Activated CD4-positive, alpha-beta T cell treated with anti-CD3 and anti-CD28 coated beads, Interleukin-2, amount 50 U/mL, for 24 hours (primary cell): ENCODE measurements at places on chromosomes 2 and 18.

DNA sequence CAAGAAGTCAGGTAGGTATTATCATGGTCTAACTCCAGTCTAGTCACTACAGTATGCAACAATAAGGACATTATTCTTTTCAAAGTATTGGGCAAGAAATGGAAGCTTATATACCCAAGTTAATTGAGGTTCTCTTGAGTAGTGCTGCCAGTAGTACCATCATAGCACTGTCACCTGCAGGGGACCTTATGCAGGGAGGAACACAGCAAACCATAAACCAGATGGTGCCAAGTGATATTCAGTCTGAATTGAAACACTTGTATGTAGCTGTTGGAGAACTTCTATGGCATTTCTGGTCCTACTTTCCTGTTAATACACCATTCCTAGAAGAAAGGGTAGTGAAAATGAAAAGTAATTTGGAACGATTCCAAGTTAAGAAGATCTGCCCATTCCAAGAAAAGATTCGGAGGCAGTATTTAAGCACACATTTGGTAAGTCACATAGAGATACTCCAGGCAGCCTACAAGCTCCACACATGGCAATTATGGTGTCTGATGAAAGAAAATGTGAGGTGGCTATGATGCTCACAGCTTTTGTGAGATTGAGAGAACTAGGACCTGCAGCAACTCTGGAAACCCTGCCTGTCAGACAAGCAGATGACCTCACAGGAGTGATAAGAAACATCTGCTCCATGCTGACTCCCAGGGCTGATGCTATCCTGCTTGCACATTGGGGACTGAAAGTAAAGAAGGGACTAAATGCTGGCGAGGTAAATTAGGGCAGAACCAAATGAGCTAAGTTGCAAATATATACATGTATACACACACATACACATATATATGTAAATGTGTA, 174.7 kb downstream of the MC4R start:
- DNase-seq, result no peak

GRCh38 chr18:45081566-45082181, 401.0 kb downstream of the SETBP1 start:
- no peak for DNase-seq

DNA sequence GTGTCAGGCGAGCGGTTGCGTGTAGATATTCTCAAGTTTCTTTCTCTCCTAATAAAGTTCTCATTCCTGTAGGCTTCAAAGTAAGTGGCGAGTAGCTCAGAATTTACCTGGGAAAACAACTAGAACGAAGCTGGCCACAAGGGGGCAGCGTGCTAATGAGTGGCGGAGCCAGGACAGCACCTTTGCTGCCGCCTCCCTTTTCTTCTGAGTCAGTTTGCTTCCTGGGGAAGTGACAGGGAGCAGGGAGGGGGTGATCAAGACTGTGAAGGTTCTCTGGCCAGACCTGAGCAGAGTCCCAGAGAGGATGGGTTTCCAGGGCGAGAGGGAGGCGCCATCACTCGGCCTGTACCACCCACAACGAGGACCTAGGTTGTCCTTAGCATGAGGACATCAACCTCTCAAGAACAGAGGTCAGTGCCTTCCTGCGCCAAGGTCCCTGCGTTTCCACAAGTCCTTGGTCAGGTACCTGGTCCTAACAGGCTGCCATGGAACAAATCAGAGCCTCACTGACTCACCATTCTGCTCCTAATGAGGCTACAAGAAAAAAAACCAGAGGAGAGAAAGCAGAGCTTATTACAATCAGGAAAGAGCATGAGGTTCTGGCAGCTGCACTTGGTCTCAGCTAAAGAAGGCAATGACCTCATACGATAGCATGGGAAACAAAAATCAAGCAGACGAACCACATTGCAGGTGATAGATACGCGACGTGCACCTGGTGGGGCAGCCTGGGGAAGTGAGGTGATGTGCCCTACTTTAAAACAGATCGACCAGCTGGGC, 98.7 kb downstream of the PLB1 start:
- DNase-seq, result peak; percentile 73

GRCh38 chr2:38097258-38097987, 21.5 kb upstream of the CYP1B1 start:
- DNase-seq, result no peak

- DNase-seq, result no peak
These were observed 86.7 kb upstream of the ZEB2 start for GRCh38 chr2:144606466-144607095.

GRCh38 chr18:13438507-13439056, 220.0 kb downstream of the LDLRAD4 start:
- no peak for DNase-seq

GRCh38 chr18:79403723-79404566, 8.2 kb downstream of the NFATC1 start:
- DNase-seq, result no peak

DNA sequence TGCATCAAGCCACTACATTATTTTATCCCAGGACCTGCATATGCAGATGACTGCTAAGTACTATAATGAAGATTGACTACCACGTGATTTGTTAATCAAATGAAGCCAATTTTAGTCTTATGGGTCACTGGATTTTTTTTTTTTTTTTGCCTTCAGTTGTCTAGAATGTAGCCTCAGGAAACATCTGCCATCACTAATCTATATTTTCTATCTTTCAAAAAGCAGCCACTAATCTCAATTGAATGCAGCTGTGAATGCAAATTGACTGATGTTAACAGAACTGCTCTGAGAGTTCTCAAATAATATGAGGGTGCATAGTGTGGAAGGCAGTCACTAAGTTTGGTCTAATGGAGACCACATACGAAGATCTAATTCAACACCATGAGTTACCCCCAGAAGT, 106.3 kb downstream of the ABCA12 start:
- DNase-seq, result no peak

- no peak for DNase-seq
These were observed 77.4 kb upstream of the PPP1CB start for GRCh38 chr2:28674062-28674712.

DNA sequence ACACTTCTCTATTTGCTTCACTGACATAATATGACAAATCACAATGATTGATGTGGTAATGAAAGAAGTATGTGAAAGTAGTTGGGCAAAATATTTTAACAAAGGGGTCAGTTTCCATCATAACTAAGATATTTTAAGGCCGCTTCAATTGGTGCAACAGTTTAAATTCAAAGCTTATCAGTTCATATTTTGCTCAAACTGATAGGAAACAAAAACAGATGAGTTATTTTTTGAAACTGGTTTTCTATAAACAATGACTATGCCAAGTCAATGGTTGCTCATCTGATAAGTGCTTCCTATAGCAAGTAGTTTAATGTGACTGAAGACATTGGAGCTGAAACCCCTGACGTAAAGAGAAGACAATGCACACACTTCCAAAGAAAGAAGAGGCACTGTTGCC, 1290.7 kb downstream of the SUCLG1 start:
- DNase-seq, result no peak

DNA sequence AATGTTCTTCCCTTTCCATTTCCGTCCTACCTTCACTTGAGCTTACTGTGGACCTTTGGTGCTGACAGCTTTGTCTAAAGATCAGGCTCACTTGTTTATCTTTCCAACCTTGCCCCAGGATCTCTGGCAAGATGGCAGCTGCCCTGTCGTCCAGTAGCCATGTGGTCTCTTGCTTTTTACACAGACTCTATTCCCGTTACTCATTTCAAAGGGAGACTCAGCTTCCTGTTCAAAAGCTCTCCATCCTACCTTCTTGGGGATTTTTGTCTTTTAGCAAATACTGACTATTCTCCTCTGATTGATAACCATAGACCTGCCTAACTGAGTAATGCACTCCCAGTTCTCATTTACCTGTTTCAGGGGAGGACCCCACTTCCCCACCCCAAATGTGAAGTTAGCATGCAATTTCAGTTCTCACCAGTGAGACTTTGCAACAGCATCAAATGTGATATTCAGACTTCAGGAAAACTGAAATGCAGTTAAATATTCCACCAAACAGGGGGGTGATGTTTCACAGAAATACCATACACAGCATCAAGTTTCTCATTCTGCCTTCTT, 184.4 kb downstream of the MYO3B start:
- DNase-seq, result no peak

DNA sequence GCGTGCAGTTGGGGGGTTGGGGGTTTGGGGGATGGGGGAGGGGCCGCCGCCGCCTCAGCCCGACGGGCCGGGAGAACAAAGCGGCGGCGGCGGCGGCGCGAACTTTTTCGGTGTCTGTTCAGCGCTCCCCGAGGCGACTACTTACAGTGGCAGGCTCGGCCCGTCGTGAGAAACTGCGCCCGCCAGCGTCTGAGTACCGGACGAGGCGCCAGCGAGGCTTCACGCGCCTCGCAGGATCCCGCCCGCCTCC, 172 bp downstream of the PRKD3 start:
- no peak for DNase-seq

DNA sequence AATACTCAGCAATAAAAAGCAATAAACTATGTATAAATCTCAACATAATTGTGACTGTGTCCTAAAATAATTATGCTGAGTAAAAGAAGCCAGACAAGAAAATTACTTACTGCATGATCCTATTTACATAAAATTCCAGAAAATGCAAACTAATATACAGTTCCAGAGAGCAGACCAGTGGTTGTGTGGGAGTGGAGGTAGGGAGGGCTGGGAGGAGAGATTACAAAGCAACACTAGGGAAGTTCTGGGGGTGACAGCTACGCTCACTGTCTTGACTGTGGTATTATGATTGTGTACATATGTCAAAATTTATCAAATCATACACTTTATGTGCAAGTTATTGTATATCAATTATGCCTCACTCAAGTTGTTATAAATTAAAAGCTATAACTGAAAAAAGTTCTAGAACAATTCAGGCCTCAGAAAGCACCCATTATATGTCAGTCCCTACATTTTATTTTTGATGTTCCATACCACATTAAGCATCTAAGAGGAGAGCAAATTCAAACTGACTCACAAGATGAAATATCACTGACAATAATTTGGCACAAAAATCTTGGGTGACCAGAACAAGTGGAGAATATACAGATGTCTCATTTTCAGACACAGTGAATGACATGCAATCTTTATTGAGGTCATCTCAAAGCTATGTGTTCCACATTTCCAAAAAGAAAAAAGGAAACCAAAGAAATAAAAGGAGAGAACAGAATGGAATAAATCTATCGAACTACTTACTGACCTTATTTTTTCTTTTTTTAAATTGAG, 85.1 kb downstream of the ANTXR1 start:
- DNase-seq, result no peak

DNA sequence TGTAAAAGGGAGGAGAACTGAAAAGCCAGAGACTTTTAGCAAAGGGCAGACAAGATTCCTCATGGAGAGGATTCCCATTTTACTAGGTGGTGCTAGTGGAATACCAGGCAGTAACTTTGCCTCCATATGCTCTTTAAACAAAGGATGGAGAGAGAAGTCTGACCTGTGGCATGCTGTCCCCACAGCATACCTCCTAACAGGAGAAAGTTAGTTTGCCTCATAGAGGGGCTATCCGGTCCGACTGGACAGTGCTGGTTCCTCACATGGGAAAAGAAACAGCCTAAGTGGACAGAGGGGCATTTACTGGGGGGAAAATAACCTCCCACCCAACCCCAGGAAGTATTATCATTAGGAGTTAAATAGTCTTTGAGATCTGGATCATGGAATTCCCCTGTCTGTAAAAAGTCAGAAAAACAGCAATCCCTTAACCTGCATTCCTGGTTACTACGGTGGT, 31.6 kb upstream of the GMCL1 start:
- no peak for DNase-seq

GRCh38 chr2:15563227-15564100, 2.3 kb upstream of the NBAS start:
- DNase-seq, result no peak

- DNase-seq, result no peak
These were observed 9.1 kb downstream of the B3GNT2 start for GRCh38 chr2:62204998-62205496.

- no peak for DNase-seq
These were observed 6.4 kb upstream of the NPAS2 start for GRCh38 chr2:100813527-100813926.

DNA sequence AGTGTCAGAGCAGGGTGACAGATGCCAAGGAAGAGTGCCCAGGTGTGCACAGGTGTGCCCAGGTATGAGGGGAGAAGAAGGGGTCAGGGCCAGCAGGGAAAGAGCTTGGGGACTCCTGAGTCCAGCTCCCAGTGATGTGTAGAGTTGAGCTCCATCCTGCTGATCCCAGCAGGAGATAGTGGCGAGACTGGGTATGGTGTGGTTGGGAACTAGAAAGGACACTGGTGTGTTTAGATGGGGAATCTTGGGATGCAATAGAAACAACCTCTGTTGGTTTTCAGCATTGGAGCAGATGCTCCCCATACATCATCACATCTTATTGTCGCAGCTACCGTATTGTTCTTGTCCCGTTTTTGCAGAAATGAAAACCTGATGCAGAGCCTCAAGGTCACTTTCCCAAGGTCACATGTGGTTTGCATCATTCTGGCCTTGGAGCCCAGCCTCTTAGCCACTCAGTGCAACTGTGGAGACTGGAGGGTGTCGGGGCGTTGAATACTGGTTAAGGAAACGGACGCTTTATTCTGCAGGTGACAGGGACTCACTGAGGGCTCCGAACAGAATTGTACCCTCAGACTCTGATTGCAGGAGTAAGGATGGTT, 166.7 kb downstream of the AGAP1 start:
- DNase-seq, result no peak

- DNase-seq, result peak; percentile 13
These were observed 285.6 kb downstream of the AGAP1 start for GRCh38 chr2:235779444-235779896.

GRCh38 chr18:22152093-22152492, 17.3 kb upstream of the GATA6 start:
- no peak for DNase-seq

DNA sequence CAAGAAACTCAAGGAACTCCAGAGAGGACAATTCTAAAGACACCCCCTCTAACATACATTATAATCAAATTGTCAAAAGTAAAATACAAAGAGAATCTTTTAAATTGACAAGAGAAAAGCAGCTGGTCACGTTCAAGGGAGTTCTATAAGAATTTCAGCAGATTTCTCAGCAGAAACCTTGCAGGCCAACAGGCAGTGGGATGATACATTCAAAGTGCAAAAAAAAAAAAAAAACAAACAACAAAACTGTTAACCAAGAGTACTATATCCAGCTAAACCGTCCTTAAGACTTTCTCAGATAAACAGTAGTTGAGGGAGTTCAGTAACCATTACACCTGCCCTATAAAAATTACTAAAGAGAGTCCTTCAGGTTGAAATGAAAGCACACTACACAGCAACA, 33.9 kb downstream of the CCDC138 start:
- no peak for DNase-seq

GRCh38 chr2:224308272-224308911, 93.5 kb downstream of the FAM124B start:
- DNase-seq, result no peak

GRCh38 chr2:70412294-70413070, 110.6 kb upstream of the FAM136A start:
- no peak for DNase-seq

GRCh38 chr2:230878599-230879188, 14.0 kb downstream of the ITM2C start:
- no peak for DNase-seq

DNA sequence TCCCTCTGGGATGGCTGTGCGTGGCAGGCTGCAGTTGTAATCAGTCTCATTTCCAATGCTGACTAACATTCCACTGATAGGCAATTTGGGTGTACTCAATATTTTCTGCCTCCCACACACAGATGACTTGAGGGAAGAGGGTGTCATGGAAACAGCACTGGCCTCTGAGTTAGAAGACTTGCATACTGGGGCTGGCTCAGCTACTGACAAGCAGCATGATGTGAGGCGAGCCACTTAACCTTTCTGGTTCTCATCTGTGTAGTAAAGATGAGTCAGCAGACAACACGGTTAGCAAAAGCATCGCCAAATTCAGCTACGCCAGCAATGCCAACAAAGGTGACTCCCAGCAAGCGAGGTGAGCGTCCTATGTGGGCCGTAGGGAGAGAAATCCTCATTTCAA, 73.5 kb downstream of the COLEC12 start:
- DNase-seq, result no peak

GRCh38 chr2:30701782-30702181, 105.5 kb downstream of the CAPN13 start:
- DNase-seq, result no peak
